ENCODE measurements at places on chromosomes 3 and 15.

- no peak overlapping the region for H3K27ac ChIP-seq
- no peak for DNase-seq
- H3K4me3 ChIP-seq = no peak overlapping the region
- H3K36me3 ChIP-seq = no peaks in the 10 kb centered on the region
- peaks cover 14% of the 10 kb centered on the region for H3K4me1 ChIP-seq
These were observed 20.8 kb downstream of the STAG1 start for GRCh38 chr3:136731274-136731884.

DNA sequence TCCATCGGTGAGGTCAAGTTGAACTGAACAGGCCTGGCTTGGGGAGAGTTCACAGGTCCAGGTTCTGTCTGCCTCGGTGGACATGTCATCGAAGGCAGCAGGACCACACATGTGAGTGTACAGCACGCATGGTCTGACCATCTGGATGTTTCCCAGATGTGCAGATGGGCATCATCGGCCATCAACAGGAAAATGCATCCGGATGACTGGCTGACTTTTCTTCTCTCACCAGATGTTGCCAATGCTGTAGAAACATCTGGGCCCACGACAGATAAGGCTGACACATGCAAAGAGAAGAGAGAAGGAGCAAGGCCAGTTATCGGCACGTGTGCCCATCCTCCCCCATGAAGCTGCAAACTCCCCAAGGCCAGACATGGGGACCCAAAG is 45.1 kb downstream of the NOX5 start:
- H3K27me3 ChIP-seq = peaks cover 2% of the 10 kb centered on the region
- DNase-seq = no peak
- H3K36me3 ChIP-seq = no peaks in the 10 kb centered on the region

GRCh38 chr3:13210221-13210975 is 137.2 kb upstream of the IQSEC1 start:
- DNase-seq = no peak
- no peak overlapping the region for H3K27ac ChIP-seq
- H3K36me3 ChIP-seq = no peaks in the 10 kb centered on the region
- no peaks in the 10 kb centered on the region for H3K27me3 ChIP-seq

GRCh38 chr3:195559723-195560409 is 16.7 kb upstream of the PPP1R2 start:
- H3K36me3 ChIP-seq = no peaks in the 10 kb centered on the region
- no peak overlapping the region for H3K27ac ChIP-seq
- H3K4me3 ChIP-seq = no peak overlapping the region
- peaks cover 28% of the 10 kb centered on the region for H3K4me1 ChIP-seq
- no peaks in the 10 kb centered on the region for H3K27me3 ChIP-seq
- no peak for DNase-seq

Data from Caco-2 (cell line).